A172 (cell line): ENCODE measurements at places on chromosomes 1 and 21.

- no peak for DNase-seq
Observed at GRCh38 chr1:50779801-50780200, 180.3 kb downstream of the FAF1 start.

DNA sequence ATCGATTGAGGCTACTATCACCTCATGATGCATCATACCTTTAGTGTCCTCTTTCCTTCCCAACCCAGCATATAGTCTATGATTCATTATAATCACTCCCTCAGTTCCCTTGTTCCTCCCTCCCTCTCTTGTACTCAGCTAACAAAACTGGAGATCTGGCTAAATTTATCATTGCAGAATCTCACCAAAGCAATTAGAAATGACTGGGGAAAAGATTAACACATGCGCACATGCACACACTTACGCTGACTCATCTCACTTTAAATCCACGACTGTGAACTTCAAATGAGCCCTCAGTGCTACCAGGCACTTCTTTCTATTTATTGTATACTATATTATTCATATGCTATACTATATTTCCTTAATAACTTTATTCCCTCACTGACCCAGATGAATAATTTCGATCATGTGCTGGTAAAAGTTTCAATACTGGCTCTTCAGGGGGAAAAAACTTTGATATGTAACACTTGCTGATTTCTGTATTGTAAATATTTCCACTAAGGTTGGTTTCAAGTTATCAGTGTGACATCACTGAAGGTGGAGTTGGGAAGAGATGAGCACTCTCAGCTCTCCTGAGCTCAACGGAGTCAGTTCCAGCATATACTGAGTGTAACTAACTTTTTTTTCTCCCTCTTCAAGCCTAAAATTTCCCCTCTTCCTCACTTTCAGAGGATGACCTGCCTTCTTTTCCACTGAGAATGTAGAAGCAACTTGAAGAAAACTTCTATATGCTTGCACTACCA lies 613.7 kb upstream of the B3GALT2 start:
- peak; percentile 69 for DNase-seq

GRCh38 chr1:185804608-185805007 lies 70.4 kb downstream of the HMCN1 start:
- DNase-seq = no peak

DNA sequence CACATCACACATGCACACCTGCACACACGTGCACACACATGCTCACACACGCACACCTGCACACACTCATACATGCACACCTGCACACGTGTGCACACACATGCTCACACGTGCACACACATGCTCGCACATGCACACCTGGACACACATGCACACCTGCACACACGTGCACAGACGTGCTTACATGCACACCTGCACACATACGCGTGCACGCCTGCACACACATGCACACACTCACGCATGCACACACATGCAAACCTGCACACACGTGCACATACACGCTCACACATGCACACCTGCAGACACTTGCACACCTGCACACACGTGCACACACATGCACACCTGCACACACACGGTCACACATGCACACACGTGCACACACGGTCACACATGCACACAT lies 32.6 kb downstream of the CFAP74 start:
- no peak for DNase-seq

GRCh38 chr1:16122916-16123315 lies 33.0 kb downstream of the EPHA2 start:
- DNase-seq = peak; percentile 27

GRCh38 chr1:9207715-9208114 lies 26.9 kb upstream of the H6PD start:
- no peak for DNase-seq

- DNase-seq = no peak
Observed at GRCh38 chr1:3631320-3632260, 6.8 kb downstream of the TPRG1L start.

GRCh38 chr1:205933671-205934618 lies 9.3 kb downstream of the SLC26A9 start:
- peak; percentile 93 for DNase-seq

- DNase-seq = no peak
Observed at GRCh38 chr1:23114424-23115079, 54.1 kb downstream of the LUZP1 start.

- DNase-seq = peak; percentile 77
Observed at GRCh38 chr1:167555971-167556714, 2.6 kb upstream of the CREG1 start.

DNA sequence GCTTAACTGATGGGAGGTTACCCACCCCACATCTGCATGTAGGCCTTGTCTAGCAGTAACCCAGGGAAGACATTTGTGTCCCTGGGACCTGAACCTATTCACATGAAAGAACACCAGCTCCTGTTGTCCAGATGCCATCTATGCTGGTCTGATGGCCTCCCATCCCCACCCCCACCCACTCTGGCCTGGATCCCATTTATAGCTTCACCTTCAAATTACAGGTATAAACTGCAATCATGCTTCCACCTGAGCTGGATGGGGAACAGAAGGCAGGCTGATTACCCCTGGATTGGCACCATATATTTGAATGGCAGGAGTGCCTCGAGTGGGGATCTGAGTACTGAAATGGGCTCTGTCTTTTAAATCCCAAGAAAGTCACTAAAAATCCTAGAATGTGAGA lies 312.7 kb upstream of the USP24 start:
- DNase-seq = no peak

DNA sequence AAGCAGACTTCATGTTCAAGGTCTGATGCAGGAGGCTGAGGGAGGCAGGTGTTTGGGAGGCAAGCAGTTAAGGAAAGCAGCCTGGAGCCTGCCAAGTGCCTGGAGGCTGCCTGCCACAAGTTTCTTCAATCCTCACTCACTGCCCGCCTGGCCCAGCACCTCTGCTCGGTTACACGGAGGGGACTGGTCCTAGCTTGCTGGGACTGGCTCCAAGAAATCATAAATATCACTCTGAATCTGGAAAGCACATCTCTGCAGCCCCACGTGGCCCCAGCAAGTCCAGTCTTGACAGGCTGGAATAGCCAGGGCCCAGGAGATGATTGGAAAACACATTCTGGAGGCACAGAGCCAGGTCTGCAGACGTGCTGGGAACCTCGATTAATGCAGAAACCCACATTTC lies 83.9 kb downstream of the BCAR3 start:
- no peak for DNase-seq

DNA sequence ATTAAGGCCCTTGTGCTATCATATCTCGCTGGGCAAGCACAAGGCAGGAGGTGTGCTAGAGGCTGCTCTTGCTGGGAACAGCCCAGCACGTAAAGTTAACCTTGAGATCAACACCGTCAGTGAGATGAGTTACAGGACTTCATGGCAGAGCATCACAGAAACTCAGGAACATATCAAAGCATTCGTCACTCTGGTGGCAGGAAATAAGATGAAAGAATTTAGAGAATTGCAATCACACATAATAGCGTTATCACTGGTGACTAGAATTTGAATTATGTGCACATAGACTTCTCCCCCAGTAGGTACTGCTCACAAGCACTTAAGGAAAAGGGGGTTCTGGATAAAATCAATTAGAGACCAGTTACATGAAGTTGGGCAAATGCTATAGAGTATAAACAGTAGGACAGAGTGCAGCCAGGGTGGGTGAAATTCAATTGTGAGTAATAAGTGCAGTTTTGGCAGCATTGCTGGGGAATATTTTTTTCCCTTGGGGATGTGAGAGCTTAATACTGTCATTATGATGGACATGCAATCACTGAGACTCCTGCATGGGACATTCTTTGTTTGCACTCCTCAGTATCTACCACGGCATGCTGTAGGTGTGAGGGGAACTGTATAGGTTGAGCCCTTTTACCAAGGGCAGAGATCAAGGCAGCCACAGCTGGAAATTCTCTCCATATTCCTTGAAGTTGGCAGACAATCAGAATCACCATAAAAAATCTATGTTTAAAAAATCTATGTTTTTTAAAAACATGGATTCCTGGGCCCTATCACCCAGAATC lies 44.2 kb upstream of the ARHGAP29 start:
- DNase-seq = peak; percentile 55

- DNase-seq = no peak
Observed at GRCh38 chr1:154886281-154887015, 16.4 kb upstream of the KCNN3 start.

DNA sequence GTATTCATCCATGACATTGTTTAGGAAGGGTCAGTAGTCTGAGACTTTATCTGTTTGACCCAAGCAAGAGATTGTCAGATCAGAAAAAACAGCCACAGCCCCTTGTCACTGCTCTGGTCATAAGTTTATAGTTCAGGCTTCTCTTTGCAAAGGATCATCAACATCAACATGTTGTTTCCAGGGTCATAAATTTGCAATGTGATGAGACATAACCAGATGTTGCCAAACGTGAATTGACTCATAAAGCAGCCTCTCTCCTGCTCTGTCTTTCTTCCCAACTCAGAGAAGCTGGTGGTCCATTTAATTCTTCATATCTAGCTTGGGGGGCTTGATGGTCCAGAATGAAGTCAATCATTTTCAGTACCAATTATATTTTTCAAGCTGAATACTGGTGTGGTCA lies 507.2 kb upstream of the PBX1 start:
- DNase-seq = no peak

GRCh38 chr1:43315481-43315880 lies 14.7 kb downstream of the TIE1 start:
- DNase-seq = no peak

- no peak for DNase-seq
Observed at GRCh38 chr1:2158272-2158671, 36.3 kb downstream of the FAAP20 start.

DNA sequence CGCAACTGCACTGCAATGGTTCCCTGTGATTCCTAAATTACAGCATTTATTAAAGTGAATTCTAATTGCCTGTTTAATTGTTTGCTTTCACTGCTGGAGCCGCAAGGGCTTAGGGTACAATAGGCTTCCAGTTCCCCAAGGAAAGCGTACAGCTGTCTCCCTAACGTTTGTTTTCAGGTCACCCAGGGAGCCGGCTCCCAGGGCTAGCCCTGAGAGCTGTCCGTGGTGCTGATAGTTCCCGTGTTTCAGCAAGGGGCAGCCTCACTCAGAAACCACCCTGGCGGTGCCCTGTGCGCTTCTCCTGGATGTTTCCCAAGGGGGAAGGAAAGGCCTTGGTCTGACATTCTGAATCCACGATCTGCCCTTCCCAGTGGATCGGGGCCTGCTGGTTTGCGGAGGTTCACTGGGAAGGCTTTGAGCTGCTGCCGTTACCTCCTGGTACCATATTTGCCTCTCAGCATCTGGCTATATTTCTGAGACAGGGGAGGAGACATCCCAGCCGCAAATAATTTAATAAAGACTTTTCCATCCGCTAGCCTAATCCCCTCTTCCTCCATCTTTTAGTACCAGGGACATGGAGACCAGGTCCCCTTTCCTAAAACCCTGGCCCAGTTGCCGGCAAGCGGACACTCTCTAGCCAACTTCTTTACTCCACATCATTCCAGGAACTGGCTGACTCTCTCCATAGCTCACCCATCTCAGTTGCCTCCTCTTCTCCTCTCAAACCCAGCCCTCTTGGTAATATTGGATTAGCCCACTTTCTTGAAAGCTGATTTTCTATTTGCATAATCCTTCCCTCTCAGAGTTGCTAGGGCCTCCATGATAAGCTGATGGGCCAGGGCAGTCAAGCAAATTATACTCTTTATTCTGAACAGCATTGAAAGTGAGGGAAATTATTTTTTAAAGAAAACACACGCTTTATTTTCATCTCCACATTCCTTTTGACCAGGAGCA lies 149.0 kb downstream of the IGSF21 start:
- peak; percentile 16 for DNase-seq

GRCh38 chr1:56617141-56617540 lies 28.0 kb upstream of the PRKAA2 start:
- no peak for DNase-seq

DNA sequence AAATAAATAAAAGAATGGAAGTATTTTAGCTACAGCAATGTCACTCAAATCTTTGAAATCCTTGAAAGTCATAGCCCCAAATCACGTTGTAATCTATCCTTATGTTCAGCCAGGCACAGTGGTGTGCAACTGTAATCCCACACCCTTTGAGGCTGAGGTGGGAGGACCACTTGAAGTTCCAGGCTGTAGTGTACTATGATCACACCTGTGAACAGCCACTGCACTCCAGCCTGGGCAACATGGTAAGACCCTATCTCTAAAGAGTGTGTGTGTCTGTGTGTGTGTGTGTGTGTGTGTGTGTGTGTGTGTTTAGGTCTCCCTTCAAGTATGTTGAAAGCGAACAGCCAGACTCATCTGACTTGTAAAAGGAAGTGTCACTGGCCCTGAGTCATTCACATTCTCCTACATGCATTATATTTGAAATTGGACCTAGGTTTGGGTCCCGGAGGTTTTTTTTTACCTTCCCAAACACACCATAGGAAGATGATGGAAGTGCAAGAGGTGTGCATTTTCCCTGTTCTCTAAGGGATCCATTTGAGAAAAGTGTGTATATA lies 50.1 kb downstream of the ZNF281 start:
- DNase-seq = no peak

- DNase-seq = peak; percentile 56
Observed at GRCh38 chr1:66282343-66282852, 251.6 kb upstream of the SGIP1 start.

- peak; percentile 45 for DNase-seq
Observed at GRCh38 chr1:226403201-226404034, 4.5 kb downstream of the PARP1 start.

GRCh38 chr1:71861022-71861421 lies 421.3 kb downstream of the NEGR1 start:
- peak; percentile 19 for DNase-seq

- no peak for DNase-seq
Observed at GRCh38 chr1:169468982-169469381, 16.8 kb downstream of the SLC19A2 start.

GRCh38 chr1:7810395-7810794 lies 26.3 kb downstream of the PER3 start:
- peak; percentile 74 for DNase-seq

DNA sequence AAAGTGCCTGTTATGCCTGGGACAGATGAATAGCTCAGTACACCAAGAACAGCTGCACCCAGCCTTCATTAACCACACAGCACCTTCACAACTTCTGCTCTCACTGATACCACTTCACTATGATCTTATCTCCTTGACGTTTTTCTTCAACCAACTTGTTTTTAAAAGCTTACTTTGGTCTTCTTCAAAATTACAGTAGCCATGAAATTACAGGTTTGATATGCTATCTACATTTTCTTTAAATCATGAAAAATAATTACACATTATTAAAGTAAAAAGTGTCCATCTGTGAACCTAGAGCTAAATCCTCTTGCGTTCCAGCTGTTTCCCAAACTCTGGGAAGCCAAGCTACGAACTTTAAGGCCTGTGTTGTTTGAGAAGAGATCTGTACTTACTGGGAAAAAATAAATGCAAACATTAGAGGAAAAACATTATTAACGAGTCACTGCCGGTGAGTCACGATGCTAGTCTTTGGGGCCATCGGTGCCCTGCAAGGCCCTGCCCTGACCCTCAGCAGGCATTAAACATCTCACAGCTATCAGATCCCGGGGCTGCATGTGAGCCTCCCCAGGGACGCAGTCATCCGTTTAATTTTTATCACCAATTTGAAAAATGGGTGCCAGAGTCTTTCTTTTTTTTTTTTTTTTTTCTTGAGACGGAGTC lies 56.3 kb upstream of the GPR153 start:
- DNase-seq = peak; percentile 53
